ENCODE measurements at places on chromosomes 13 and 19. TPM values are rescaled to one million over a fixed set of nuclear protein-coding genes. Genes with fewer than 3 reads are reported as not detected.

DNA sequence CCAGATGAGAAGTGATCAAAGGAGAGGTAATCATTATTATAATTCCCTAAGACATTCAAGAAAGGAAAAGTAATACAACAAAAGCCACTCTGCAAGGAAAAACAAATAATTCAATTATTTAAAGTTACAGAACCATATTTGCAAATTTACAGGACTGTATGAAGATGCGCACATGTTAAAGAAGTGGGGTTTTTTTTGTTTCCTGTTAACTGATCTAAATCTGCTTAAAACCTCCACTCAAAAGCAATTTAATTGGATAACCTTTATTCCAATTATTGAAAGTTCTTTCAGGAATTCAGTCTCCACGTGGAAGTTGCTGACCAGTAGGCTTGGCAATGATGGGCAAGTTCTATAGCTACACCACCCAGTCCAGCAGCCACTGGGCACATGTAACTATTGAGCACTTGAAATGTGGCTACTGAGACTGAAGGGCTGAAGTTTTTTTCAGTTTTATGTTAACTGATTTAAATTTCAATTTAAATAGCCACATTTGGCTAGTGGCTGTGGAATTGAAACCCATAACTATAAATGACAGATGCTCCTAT is 232.3 kb downstream of the FGF14 start:
- no peak for DNase-seq

- no peak for DNase-seq
Observed at GRCh38 chr19:7658219-7658686, 10.6 kb upstream of the RETN start.

GRCh38 chr13:23876265-23876664 is 12.9 kb downstream of the MIPEP start:
- peak; percentile 39 for DNase-seq

DNA sequence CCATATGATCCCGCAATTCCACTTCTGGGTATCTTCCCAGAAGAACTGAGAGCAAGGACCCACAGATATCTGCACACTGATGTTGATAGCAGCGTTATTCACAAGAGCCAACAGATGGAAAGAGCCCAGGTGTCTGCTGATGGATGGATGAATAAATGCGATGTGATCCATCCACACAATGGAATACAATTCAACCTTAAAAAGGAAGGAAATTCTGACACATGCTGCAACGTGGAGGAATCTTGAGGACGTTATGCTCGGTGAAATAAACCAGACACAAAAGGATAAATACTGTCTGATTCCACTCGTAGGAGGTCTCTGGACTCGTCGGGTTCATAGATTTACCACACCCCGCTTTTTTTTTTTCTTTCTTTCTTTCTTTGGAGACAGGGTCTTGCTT is 21.8 kb downstream of the ARHGEF18 start:
- DNase-seq: no peak

GRCh38 chr13:46495651-46496050 is 57.3 kb upstream of the LRCH1 start:
- DNase-seq: no peak

- peak; percentile 89 for DNase-seq
Observed at GRCh38 chr19:38736036-38736412, 8.2 kb downstream of the CAPN12 start.

The SLC17A7 gene
- 0.51 TPM for polyA plus RNA-seq

The ZNF792 gene
- polyA plus RNA-seq: 3.5 TPM
